Endodermal cell (in vitro differentiated cells): ENCODE measurements at places on chromosomes 7 and 10.

DNA sequence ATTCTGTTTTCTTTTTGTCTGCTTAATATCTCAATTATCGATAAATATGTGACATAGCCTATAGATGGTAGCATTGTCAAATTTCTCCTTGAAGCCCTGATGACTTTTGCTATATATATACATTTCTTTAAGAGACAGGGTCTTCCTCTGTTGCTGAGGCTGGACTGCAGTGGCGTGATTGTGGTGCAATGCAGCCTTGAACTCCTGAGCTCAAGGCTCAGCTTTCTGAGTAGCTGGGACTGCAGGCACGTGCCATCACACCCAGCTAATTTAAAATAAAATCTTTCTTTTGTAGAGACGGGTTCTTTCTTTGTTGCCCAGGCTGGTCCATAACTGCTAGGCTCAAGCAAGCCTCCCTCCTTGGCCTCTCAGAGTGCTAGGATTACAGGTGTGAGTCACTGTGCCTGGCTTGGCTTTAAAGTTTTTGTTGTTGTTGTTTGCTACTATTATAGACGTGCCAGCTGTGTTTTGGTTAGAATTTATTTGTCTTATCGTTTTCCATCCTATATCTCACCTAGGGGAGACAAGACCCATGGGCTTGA lies 7.0 kb downstream of the UMAD1 start:
- DNase-seq, result no peak

- peak; percentile 93 for DNase-seq
Measured at GRCh38 chr7:80134536-80135308, at the start of gene GNAI1. GNAI1 (plus strand) TSS chr7:80134831; CDS start chr7:80135161, 330 bp downstream.

DNA sequence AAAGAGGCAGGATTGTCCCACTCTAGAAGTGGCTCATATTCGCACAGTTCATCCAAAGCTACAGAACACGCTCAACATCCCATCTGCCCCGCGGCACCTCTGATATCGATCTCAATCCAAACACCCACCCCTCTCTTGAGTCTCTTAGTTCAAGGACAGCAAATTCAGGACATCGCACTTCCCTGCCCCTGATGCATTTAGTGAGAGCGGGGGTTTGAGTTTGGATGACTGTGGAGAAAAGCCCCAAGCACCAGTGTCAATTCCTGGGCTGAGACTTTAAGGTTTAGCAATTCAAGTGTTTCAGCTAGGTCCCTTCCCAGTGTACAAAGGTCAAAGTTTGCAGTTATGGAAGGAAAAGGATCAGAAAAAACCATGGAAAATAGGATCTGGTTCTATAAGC lies 166.2 kb downstream of the LYZL1 start:
- no peak for DNase-seq

DNA sequence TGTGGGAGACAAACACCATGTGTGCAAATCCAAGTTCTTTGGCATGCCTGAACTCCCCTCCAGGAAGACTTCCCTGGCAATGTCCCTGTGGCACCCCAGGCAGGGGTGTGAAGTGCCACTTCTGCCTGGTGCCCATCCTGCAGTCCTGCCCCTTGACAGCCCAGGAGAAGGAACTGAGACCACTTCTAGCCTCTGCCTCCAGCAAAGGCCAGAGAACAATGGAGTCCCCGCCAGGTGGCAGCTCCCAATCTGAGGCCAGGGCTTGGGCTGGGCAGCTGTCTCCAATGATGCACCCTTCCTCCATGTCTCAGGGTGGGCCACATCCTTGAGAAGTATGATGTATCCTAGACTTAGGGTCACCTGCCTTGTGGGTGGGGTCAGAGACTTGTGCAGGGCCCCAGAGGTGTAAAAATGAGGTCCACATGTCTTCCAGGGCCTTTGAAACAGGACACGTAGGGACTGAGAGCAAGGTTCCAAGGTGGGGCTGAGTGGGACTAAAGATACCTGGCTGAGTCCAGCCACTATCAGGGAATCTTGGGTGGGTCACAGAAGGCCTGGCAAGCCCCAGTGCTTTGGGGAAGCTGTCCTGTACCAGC lies 5.5 kb downstream of the FXYD4 start:
- peak; percentile 68 for DNase-seq

- no peak for DNase-seq
Measured at GRCh38 chr10:3125527-3126170, 46.9 kb downstream of the PITRM1 start.

DNA sequence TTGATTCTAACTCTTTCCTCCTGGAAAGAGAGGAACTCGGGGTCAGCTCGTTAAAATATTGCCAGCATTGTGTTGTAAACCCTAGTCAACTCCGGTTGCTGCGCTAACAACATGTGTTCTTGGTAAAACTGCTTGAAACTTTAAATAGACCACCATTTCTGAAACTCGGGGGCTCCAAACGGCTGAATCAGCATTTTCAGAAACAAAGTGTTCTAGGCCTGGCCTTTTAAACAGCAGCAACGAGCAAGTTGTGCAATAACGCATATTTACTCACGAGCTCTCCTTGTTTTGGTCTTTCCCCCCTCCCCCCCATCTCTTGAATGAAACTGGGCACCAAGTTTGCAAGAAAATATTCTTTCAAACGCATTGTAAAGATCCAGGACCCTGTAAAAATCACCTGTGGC lies 9.2 kb upstream of the GRB10 start:
- peak; percentile 53 for DNase-seq

DNA sequence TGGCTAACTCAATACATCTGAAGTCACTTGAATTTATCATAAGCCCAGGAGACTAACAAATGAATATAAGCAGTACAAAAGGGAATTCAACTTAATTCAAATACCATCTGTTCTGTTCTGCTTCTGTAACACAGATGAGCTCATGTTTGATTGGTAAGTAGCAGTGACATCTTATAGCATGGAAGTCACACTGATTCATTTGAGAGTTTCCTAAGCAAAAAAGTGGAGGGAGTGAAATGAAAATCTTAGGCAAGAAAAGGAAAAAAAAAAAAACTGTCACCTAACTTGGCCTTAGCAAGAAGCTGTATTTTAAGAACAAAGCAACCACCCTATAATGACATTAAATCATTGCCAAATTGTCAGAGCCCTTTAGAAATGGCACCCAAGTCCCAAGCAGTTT lies 49.5 kb downstream of the SMURF1 start:
- DNase-seq, result no peak

DNA sequence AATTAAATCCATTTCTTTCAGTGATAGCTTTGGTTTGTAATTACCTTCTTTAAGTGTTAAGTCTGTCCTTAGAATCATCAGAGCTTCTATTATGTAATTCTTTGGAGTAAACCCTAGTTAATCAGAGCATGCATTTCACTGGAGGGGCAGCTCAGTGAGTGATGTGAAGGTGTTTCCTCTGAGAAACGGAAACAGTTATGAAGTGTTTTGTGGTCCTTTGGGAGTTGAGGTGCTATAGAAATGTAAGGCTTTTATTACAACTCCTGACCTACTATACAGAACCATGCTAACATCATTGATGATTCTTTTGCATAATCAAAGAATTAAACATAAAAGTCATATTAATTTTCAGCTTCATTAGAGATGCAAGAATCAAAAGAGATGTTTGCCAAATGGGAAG lies 141.5 kb downstream of the EXOC4 start:
- DNase-seq, result no peak

- DNase-seq, result peak; percentile 74
Measured at GRCh38 chr7:151167197-151167961, at the start of gene GBX1. GBX1 (minus strand) TSS chr7:151167694; CDS start chr7:151167548, 146 bp downstream.

- no peak for DNase-seq
Measured at GRCh38 chr10:12225444-12225843, 29.5 kb downstream of the CDC123 start.

DNA sequence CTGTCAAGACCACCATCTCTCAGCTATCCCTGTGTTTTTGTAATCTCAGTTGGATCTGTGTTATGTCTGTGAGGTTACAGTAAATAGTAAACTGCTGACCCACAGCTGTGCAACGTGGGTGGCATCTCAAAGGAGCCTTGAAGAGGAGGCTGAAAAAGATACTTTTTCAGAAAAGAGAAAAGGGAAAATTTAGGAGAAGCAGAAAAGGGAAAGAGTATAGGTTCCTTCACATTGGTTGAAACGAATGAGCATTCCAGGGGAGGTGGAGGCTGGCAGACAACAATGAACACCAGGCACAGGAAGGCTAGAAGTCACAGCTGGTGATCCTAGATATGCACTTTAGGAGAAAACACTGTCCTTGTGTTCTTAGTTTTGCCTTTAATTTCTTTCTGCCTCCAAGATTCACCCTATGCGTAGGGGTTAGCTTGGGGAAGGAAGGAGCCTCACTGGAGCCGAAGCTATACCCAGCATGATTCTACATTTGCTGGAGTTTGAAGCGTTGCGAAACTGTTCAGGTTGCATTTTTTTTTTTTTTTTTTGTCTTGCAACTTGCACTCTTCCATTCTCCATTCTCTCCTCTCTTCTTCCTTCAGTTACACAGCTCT lies 18.3 kb downstream of the CPED1 start:
- peak; percentile 48 for DNase-seq

DNA sequence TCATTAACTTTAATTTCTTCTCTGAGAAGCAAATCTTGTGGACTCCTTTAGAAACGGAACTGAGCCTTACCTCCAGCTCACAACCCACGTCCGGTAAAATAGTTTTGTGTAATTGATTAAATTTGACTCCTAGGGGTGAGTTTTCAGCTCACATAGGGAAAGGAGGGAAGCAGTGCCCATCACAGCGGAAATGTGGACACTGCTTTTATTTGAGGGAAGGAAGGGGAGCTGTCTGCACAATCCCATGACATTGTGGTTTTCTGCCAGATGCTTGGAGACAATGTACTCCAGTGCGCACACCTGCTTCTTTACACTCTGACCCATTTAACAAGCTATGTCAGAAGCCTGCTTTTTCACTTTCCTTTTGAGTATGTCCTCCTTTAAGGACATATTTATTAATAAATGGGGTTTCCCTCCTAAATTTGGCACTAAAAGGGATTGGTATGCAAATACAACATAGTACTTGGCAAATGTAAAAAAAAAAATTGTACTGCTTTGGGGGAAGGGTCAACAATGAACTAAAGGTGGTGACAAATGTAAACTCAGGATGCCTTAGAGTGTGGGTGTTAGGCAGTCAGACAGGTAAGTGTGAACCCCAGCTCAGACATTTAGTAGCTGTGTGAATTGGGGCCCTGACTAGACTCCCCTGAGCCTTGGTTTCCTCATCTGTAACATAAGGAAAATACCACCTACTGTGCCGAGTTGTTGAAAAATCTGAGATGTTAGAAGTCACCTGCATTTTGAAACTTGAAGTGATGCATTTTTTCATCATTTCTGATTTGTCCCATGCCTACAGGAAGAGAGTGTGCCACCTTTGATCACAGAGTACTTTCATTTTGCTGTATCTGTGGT lies 90.2 kb upstream of the KLF6 start:
- DNase-seq, result peak; percentile 13

- no peak for DNase-seq
Measured at GRCh38 chr7:139658908-139659675, 118.7 kb downstream of the HIPK2 start.

DNA sequence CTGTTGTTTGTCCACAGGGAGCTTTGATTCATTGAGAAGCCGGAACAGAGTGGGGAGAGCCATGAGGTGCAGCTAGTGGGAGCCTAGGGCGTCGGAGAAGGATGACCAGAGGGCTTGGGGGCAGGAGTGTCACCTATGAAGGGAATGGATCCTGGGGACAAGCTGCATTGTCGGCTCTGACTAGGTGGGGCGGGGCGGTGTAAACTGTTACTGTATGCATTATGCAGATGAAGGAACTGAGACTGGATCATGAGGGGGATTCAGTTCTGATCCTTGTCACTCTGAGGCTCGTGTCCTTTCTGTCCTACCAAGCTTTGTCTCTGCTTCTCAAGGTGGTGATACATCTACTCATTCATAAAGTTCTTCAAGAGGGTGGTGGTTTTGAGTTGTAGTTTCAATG lies 39.9 kb upstream of the MMD2 start:
- no peak for DNase-seq

DNA sequence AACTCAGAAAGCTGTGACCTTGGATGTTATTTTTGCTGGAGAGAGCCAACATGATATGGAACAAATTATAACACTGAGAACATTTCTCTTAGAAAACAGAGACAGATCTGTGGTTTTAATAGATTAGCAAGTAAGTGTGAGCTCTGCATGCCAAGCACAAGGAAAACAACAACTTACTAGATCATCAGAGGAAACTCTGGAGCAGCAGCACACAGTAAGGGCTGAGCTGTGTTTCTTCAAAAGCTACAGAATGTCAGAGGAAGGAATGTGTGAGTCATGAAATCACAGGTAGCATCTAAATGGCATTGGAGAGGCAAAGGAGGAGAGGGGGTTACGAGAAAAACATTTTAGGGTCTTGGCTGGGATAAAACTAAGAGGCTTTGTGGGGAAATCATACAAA lies 283.4 kb upstream of the FZD8 start:
- peak; percentile 62 for DNase-seq

DNA sequence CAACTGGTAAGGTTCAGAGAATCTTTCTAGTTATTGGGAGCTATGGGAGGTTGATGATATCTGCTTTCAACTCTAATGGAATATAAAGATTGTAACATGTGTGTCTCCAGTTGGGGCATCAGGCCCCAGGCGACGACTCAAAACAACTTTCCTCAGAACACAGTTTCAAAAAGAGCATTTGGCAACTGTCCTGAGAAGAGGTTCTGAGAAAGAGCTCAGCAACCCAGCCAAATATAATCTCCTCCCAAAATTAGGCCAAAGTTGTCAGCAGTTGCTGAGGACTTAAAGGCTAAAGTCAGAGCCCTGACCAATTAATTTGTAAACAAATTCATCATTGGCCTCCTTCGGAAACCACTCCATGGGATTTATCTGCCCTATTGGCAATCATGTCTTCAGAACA lies 251.1 kb upstream of the NFE2L3 start:
- DNase-seq, result no peak

- no peak for DNase-seq
Measured at GRCh38 chr10:61284222-61284890, 168.8 kb downstream of the TMEM26 start.

DNA sequence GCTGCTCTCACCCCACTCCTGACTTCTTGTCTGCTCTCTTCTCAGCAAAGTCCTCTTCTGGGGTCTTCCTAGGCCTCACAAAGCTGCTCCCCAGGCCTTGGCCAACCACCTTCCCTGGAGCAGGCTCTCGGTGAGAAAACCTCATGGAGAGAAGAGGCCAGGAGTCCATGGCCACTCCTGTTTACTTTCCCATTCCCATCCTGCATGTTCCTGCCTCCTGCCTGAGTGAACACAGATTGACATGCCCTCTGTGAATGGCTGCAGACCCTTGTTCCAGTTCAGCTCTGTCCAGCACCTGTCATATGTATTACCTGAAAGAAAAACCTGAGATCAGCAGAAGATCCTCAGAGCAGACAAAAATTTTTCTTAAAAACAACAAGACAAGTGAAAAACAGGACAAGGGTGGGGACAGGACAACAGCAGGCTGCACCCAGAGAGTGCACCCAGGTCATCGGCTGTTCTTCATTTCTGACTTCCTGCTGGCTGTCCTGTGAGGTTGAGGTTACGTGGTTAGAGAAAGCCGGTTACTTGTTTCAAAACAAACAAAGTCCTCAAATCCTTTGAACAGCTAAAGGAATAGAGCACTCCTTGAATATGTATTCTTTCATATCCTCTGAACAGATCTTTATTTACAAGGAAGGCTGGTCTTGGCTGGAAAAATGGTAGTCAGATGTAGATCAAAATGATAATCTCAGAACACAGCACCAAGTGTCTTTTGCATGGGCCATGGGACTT lies 34.0 kb upstream of the DLD start:
- DNase-seq, result no peak
